ENCODE measurements at places on chromosomes 1 and 21. TPM values are rescaled to one million over a fixed set of nuclear protein-coding genes. Genes with fewer than 3 reads are reported as not detected.

The C8B gene
- not detected for total RNA-seq

The CRYZL1 gene
- 51.9 TPM for total RNA-seq

The OR10X1 gene
- total RNA-seq, result not detected

The HORMAD1 gene
- total RNA-seq, result 1.4 TPM
